ENCODE measurements at places on chromosomes 3 and 15.

DNA sequence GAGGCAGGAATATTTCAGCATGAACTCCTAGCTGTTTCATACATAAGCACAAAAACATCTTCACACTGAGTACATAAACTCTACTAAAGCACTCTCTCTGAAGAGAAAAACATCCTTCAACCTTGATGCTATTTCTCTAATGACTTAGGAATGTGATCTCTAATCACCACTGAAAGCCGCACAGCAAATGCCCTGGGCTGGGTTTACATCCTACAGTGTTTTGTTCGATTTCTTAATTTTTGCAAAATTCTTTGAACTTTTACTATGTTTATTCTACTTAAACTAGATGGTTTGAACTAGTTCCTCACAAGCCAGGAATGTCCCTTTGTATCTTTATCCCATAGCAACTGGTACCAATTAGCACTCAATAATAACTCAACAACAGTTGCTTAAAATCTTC, 130.9 kb upstream of the ABI3BP start:
- no peak for DNase-seq

GRCh38 chr3:119034256-119035013, at the start of gene IGSF11:
TSS of gene IGSF11 (minus strand) at chr3:119034846. CDS start at chr3:119034582, 264 bp downstream.
- peak; percentile 30 for DNase-seq

DNA sequence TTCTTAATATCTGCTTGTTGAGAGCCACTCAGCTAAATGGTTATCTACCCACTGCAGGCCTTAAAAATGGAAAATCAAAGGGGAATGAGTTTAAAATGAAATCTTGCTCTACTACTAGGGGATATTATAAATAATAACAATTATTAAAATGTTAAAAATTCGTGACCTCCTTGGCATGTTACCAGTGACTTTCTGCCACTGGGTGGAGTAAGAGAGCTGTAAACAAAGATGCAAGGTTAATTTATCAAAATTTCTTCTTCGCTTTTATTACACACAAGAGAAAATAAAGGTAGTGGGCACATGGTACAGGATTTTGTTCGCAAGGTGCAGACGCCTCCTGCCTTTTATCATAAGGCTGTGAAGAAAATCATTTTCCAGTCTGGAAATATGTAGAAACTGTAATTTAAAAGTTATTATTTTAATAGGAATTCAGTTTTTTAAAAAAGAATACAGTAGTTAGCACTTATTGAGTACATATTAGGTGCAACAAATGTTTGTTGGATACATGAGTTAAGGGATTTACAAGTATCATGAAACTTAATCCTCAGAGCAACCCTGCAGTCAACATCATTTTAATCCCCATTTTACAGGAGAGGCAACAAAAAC, 272.6 kb downstream of the SUCLG2 start:
- DNase-seq, result no peak

GRCh38 chr3:126858887-126859286, 124.0 kb upstream of the PLXNA1 start:
- no peak for DNase-seq

DNA sequence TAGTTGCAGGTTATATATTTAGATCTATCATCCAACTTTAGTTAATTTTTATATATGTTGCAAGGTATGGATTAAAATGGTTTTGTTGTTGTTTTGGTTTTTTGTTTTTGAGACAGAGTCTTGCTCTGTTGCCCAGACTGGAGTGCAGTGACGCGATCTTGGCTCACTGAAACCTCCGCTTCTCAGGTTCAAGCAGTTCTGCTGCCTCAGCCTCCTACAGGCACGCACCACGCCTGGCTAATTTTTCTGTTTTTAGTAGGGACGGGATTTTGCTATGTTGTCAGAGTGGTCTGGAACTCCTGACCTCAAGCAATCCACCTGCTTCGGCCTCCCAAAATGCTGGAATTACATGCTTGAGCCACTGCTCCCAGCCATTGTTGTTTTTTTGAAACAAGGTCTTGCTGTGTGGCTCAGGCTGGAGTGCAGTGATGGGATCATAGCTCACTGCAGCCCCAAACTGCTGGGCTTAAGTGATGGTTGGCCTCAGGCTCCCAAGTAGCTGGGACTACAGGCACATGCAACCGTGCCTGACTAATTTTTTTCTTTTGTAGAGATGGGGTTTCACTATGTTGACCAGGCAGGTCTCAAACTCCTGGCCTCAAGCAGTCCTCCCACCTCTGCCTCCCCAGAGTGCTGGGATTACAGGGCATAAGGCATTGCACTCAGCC, 92.0 kb downstream of the ZNF609 start:
- no peak for DNase-seq

Measured in activated gamma-delta T cell treated with anti-CD3 and anti-CD28 coated beads, Interleukin-2, amount 50 U/mL, for 16 hours (primary cell).